ENCODE measurements at places on chromosomes 7 and 10.
A peak's percentile ranks its signal among the peaks of the same experiment; 100 is the strongest.

DNA sequence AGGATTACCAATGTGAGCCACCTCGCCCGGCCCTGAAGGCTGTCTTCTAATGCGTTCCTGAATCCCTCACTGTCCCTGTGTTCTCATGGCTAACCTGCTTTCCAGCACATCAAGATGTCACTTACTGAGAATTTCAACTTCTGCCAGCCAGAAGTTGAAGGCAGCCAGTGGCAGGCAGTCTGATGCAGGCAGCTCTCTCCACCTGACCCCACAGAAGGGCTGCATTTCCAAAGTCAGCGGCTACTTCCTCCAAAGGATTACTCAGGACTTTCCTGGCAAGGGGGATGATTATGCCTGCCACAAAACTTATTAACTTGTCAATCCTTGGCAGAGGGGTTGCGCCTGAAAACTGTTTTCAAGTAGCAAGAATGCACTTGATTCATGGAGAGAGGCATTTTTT is 1219.4 kb downstream of the TYW1 start:
- DNase-seq: no peak

GRCh38 chr7:102898532-102898859 is 14.3 kb upstream of the LRRC17 start:
- DNase-seq: no peak

- DNase-seq: no peak
Observed at GRCh38 chr10:132132421-132132841, 54.3 kb upstream of the DPYSL4 start.

DNA sequence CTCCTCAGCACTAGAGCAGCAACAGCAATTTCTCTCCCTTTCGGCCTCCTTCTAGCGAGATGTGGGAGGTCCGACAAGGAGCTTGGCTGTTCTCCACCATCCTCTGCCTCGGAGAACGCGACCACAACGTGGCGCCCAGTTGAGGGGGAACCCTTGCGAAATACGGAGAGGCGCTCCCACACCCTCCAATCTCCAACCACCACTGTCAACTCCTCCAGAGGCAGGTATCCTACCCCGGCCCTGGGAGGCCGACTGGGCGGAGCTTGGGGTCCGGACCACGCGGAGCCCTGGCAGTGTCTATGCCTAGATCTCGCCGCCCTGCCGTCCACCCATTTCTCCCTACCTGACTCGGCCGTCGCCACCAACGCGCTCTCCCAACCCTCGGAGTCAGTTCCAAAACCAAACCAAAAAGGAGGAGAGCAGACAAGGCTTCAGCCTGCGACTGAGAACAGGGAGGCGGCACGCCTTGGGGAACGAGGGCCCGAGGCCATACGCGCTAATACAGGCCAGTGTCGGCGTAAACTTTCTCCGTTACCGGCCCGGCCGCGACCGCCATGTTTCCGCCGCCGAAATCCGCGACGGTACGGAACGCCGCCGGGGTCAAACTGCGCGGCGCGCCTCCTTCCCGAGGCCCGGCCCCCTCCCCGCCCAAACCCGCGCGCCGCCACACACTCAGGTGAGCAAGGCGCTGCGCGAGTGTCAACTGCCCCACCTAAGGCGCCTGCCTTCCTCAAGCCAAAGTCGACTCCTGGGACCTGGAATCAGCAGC is at the start of gene TMEM168:
TMEM168 (minus strand) TSS at position 577 of the 769 bp plus-strand sequence. CDS start 5,568 bp downstream, outside the sequence.
- DNase-seq: peak; percentile 52

DNA sequence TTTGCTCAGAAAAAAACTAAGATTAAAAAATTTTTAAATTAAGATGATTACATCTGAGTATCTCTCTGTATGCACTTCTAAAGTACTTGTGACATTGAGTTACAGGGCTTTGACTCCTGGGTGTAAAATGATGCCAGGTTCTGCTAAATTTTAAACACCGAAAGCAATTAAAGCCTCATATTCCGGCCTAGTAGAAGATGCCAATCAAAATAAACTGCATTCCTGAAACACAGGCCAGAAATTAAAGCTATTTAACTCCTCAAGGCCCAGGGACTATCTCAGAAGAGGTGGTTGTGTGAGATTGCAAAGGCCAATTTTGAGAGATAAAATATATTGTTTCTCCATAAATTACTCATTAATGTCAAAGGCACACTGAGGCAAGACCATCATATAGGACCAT is 388.3 kb downstream of the KIF20B start:
- DNase-seq: no peak

DNA sequence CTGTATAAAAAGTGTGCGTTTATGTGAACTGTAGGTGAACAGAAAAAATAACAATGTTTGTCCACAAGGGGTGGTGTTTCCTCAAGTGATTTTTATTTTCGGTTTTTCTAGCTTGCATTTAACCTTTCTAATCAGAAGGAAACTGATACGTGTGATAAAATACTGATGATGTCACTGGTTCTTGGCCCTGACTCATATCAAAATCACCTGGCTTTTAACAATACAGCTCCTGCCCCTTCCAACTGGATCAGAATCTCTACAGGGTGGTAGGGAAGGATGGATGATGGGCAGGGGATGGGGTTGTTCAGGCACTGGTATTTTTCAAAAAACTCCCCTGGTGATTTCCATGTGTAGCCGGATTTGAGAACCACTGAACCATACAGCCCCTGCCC is 10.9 kb downstream of the NPFFR1 start:
- no peak for DNase-seq

DNA sequence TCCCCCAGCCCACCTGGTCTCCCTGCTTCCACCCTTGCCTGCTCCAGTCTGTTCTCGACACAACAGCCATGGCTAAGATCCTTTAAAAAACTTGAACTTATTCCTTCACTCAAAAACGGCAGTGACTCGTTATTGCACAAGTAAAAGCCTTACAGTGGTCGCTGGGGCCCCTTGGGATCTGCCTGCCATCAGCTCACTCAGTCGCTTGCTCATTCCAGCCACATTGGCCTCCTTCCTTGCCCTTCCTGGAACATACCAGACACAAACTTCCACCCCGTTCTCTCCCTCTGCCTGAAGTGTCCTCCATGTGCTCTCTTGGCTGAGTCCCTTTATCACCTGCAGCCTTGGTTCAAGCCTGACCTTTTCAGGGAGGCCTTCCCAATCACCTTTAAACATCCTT is 4.7 kb downstream of the CCNY start:
- no peak for DNase-seq

DNA sequence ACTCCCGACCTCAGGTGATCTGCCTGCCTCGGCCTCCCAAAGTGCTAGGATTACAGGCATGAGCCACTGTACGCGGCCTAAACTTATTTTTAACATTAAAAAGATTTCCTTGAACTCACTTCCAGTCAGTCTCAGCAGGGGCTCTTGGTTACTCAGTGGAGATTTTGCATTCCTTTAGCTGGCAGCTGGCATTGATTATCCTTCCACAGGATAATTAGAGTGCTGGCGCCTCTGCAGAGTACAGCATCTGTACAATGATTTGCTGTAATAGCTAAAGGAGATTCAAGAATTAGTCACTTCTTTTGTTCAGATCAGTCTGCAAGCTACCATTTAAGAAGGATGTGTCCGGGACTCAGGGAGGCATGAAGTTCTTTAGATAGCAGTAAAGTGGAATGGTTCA is 125.0 kb upstream of the NPY start:
- no peak for DNase-seq

- no peak for DNase-seq
Observed at GRCh38 chr7:17994079-17994850, 33.4 kb downstream of the PRPS1L1 start.

DNA sequence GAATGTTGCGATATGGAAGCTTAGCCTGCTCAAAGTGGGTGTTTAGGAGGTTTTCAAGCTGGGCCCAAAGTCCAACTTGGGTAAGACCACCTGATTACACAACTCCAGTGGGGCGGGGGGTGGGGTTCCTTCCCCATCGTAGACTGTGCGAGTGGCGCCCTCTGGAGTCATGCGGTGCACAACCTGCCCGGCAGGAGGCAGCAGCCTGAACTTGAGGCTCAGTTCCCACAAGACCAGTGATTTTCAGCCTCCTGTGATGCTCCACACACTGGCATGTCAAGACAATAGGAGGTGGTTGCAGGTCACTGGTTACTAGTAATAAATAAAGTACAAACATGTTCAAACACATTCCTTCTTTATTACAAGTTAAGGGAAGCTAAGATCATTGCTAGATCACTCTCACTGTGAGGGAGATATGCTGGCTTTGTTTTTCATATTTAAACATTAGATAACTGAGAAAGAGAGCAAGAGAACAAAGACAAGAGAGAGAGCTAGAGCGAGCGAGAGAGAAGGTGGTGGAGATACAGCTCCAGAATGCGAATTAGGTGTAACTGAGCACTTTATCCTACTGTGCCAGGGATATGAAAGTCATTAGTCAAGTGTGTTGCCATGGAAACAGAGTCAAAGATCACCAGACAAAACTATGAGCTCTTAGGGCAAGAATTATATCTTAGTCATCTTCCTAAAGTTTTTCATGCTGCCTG is 97.4 kb upstream of the BMPER start:
- DNase-seq: no peak

- DNase-seq: no peak
Observed at GRCh38 chr10:56585447-56586171, 224.6 kb upstream of the ZWINT start.

DNA sequence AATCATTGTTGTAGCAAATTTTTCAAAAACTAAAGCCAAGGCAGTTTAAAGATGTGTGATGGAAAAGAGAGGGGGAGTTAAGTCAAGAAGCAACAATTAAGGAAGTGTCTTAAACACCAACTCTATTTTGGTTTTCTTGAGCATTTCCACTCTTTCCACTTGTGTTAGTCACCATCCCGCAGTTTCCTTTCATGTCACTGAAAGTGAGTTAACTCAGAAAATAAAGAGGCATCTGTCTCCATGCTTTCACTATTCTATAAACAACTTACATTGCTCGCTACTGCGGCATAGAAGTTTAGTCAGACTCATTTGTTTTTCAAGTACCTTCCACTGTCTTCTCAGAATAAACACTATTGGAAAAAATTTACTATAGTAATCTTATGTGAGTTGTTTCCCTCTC is 284.9 kb upstream of the SEMA3D start:
- DNase-seq: no peak

- no peak for DNase-seq
Observed at GRCh38 chr7:2655870-2656614, 24.3 kb downstream of the TTYH3 start.

DNA sequence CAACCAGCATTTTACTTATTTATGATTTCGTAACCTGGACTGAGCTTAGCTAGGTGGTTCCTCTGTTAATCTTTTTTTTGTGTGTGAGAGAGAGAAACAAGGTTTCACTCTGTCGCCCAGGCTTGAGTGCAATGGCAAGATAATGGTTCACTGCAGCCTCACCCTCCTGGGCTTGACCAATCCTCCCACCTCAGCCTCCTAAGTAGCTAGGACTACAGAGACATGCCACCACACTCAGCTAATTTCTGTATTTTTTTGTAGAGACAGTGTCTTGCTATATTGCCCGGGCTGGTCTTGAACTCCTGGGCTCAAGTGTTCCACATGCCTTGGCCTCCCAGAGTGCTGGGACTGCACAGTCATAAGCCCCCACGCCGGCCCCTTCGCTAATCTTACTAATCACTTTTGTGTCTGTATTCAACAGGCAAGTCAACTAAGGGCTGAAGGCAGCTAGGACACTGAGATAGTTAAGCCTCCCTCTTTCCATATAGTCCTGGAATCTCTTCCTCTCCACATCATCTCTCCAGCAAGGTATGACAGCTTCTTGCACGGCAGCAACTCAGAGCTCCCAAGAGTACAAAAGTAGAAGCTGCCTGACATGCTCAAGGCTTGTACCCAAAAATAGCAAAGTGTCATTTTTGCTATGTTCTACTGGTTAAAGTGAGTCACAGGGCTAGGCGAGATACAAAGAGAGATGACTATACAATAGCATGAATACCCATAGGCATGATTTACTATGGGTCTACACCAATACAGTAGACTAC is 11.3 kb downstream of the KMT2C start:
- DNase-seq: no peak

GRCh38 chr10:31974434-31975124 is 45.9 kb upstream of the ARHGAP12 start:
- no peak for DNase-seq

GRCh38 chr7:68246189-68246633 is 1249.6 kb downstream of the TYW1 start:
- DNase-seq: peak; percentile 91

GRCh38 chr7:32937344-32938174 is 19.7 kb upstream of the FKBP9 start:
- DNase-seq: peak; percentile 42

DNA sequence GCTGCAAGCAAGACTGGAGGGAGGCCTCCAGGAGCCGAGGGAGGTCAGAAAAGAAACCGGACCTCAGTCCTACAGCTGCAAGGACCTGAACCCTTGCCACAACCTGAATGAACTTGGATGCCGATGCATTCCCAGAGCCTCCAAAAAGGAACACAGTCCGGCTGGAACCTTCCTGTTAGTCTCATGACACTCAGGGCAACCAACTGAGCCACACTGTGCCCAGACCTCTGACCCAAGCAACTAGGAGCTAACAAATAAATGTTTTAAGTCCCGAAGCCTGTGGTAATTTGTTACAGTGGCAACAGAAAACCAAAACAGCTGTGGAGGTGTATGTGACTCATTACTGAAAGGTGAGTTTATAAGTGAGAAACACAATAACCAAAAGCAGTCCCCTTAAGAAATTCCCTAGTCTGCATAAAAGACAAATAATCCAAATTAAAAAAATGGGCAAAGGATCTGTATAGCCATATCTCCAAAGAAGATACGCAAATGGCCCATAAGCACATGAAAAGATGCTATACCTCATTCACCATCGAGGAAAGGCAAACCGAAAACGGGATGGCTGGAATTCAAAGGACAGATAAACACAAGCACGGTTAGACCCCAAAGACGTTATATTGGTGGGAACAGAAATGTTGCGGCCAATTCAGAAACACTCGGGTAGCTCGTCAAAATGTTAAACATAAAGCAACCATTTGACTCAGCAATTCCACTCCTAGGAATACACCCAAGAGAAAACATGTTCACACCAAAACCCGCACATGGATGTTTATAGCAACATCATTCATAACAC is 24.8 kb downstream of the GNA12 start:
- no peak for DNase-seq

DNA sequence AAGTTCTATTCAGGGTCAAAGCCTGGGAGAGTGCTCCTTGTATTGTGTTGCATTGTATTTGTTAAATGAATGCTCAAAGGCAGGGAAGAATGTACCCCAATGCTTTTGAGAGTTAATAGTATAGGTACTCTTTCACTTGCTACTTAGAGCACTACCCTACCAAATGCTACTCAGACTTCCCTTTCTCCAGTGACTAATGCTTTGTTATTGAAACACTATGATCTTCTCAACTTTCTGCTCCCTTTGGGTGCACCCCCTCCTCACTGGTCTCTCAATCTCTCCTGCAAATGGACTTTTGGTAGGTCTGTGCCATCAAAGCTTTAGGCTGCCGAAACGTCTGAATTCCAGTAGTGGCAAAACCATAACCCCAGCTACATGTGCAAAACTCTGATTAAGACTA is 177.7 kb upstream of the AHR start:
- no peak for DNase-seq

GRCh38 chr7:77651575-77652162 is 44.6 kb upstream of the RSBN1L start:
- peak; percentile 0 for DNase-seq

GRCh38 chr10:94631077-94631875 is 52.3 kb upstream of the CYP2C18 start:
- no peak for DNase-seq

GRCh38 chr10:24206926-24207325 is 2.0 kb upstream of the KIAA1217 start:
- no peak for DNase-seq

Measured in COR-L47 (cell line).